ENCODE measurements at places on chromosomes 1 and 21.

- no peak for DNase-seq
Measured at GRCh38 chr1:69791311-69791710, 223.6 kb downstream of the LRRC7 start.

GRCh38 chr1:94540440-94541245, 916 bp downstream of the F3 start:
- DNase-seq, result no peak

- no peak for DNase-seq
Measured at GRCh38 chr1:92764116-92764515, 20.8 kb downstream of the EVI5 start.

DNA sequence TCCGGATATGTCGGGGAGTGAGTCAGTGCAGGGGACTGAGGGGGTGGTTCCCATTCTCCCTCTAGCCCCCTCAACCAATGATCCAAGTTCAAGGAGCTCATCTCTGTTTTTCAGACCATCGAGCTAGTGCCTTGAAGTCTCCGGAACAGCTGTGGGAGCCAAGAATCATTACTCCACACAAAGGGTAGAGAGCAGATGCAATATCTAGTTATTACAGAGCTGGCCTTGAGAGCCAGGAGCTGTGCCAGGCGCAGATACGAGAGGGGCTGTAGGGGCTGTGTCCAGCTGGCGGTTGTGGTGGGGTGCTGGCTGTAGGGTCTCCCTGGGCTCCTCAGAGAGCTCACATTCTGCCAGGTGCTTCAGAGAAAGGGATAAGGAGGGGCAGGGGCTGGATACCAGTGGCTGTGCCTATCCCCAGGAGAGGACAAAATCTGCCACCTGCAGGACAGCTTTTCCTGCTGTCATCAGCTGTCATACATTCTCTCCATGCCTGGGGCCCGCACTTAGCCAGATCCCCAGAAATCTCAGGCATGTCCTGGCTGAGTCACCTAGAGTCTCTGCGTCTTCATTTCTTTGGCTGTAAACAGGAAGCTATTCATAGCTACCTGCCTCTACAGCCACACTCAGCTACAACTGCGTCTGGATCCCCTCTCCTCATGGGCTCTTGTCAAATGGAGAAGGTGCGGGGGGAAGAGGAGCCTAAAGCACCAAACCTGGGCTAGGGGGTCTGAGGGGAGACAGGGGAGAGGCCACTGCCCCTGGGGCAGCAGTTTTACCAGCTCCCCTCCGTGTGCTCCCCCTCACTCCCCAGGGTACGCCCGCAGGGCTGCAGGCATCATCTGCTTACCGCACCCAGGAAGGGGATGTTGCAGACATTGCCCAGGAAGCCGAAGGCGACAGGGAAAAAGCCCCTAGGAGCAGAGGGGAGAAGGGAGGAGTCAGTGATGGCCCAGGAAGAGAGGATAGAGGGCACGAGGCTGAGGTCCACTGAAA, 2.4 kb upstream of the KISS1 start:
- no peak for DNase-seq

DNA sequence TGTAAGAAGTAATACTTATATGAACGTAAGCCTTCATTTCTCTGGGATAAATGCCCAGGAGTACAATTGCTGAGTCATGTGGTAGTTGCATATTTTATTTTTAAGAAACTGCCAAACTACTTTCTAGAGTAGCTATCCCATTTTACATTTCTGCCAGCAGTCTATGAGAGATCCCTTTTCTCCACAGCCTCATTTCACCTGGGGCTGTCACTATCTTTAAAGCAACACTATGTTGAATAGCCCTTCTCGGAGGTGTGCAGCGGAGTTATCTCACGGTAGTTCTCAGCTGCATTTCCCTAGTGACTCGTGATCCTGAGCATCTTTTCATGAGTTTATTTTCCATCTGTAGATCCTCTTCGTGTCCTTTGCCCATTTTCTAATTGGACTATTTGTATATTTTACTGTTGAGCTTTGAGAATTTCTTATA, 93.4 kb downstream of the ADARB1 start:
- DNase-seq, result no peak

GRCh38 chr1:159188375-159188788, 16.3 kb upstream of the ACKR1 start:
- DNase-seq, result no peak

- no peak for DNase-seq
Measured at GRCh38 chr1:82371844-82372498, 571.2 kb downstream of the ADGRL2 start.

DNA sequence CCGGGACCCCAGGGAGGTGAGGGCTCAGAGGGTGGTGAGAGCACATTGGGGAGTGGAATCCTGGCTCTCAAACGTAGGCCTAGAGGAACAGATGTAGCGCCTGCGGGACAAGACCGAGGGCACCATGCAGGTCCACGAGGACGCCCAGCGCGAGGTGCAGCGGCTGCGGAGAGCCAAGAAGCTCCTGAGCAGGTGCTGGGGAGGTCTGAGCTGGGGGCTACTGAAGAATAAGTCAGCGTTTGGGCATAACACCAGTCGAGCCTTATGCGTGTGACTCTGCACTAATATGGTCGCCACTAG, 2.6 kb upstream of the NBPF3 start:
- no peak for DNase-seq

GRCh38 chr1:8858112-8858668, 20.3 kb downstream of the ENO1 start:
- no peak for DNase-seq

Data from anterior cingulate cortex (tissue), 58 donors.